ENCODE measurements at places on chromosomes 1 and 21.
A peak's percentile ranks its signal among the peaks of the same experiment; 100 is the strongest.

GRCh38 chr1:99782397-99782796 is 16.0 kb upstream of the FRRS1 start:
- no peak for DNase-seq

DNA sequence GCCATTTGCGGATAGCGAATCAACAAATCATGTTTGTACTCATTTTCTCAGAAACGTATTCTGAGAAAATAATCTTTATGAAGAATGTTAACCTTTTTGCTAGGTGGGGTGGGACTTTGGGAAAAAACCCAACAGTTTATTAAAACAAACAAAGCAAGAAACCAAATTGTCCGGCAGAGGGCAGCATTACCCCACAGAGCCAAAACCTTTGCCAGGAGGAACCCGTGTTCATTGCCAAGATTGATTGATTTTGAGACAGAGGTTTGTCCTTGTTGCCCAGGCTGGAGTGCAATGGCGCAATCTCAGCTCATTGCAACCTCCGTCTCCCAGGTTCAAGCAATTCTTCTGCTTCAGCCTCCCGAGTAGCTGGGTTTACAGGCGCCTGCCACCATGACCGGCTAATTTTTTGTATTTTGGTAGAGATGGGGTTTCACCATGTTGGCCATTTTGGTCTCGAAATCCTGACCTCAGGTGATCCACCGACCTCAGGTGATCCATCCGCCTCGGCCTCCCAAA is 70.8 kb upstream of the RHOU start:
- DNase-seq, result peak; percentile 85

GRCh38 chr1:232413674-232414073 is 216.3 kb downstream of the SIPA1L2 start:
- DNase-seq, result no peak

- DNase-seq, result no peak
Measured at GRCh38 chr1:34884536-34884935, 25.0 kb upstream of the SMIM12 start.

DNA sequence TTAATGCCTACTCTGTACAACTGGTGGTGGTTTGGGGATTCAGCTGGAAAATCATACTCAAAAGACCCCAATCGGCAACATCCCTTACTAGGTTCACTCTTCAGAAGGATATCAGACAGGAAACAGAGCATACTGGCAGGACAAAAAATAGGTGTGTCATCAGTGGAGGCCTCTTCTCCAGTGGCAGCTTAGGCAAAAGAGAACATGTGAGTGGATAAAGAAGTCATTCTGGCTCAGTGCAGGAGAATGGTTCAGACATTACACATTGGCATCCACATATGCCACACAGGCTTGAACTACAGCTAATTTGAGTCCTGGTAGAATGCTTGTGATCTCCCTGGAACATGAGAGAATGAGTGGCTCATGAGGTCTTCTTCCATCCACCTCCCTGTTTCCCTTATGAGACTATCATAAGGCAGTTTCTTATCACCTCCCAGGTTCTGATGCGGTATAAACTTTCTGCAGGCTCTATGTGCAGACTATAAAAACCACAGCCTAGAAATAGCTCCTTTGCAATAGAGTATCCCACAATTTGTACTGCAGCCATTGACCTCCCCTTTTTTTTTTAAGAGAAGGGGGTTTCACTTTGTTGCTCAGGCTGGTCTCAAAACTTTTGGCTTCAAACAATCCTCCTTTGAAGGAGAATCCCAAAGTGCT is 24.7 kb downstream of the VAMP4 start:
- DNase-seq, result no peak

DNA sequence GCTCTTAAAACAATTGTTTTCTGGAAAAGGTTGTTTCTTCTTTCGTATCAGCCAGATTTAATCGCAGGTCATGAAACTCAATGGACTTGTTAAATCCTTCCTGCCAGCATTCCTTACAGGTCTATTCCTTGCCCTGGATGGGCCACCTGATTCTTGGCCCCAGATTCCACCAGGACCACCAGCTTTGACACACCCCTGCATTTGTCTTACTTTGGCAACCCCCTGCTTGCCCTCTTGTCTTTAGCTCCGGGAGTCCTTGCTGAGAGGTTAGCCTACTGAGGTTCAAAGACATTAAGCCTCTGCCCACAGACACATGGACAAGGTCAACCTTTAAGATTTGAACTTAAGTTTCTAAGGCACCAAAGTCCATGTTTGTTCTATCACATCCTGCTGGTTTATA is 27.1 kb upstream of the DAB1 start:
- DNase-seq, result no peak

- no peak for DNase-seq
Measured at GRCh38 chr1:22915816-22916470, 56.7 kb downstream of the LACTBL1 start.

GRCh38 chr1:195275710-195276109 is 1332.5 kb downstream of the KCNT2 start:
- no peak for DNase-seq

- no peak for DNase-seq
Measured at GRCh38 chr21:28943631-28944030, 49.0 kb downstream of the LTN1 start.

GRCh38 chr1:85585799-85586198 is 5.2 kb downstream of the CCN1 start:
- DNase-seq, result no peak

DNA sequence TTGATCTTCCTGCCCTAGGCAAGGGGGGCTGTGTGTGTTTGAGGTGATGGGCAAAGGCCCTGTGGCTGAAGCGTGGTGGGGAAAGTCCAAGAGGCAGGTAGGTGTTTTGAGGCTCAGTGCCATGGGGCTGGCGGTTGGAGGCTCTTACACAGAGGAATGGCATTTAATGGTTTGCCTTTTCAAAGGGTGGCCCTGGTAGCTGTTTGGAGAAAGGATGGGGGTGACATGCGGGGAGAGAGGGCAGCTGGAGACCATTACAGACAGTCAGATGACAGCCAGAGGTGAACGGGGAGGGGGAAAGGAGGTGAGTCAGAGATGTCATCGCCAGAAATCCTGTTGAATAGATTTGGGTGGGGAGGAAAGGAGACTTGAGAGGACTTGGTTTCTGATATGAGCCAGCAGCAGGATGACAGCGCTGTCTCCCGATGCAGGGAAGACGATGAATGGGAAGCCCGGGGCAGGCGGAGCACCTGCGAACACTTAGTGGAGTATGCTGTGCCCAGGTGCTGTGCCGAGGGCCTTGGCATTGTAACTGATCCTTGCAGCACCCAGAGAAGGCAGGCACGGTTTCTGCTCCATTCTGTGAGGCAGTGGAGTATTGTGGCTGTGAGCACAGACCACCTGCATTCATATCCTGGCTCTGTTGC is 56.3 kb downstream of the MAN1C1 start:
- DNase-seq, result no peak

DNA sequence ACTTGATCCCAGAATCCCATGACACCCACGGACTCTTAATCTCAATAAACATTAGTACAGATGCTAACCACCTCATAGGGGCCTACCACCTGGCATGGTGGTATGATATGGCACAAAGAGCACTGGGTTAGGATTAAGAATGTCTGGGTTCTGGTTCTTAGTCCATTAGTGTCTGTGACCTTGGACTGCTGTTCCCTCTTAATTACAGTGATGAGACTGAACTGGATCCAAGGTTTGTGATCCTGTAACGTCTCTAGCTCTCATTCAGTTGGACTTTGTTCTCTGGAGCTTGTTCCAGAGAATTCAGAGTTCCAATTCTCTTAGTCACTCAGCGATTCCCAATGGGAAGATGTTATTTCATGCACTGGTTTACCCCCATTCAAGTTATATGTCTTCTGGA is 23.6 kb upstream of the PIGC start:
- DNase-seq, result no peak

DNA sequence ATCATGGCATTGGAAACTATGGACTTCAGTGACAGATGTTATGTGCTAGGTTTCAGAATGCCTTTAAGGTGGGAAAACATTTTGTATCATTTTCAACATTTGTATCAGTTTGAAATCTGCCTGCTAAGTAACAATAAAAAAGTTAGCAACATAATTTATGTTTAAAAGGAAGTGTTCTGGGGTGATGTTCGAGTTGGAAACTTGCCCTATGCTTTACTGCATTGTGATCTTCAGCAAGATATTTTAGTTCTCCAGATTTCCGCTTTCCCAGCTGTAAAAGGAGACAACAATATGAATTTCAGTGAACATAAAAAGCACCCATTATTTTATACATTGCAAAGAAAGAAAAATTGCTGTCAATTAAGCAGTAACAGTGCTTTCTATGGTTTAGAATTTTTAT is 187.4 kb downstream of the DISC1 start:
- no peak for DNase-seq

- DNase-seq, result no peak
Measured at GRCh38 chr1:66618390-66618789, 84.4 kb downstream of the SGIP1 start.

- no peak for DNase-seq
Measured at GRCh38 chr1:180299479-180300221, 69.6 kb downstream of the LHX4 start.

- no peak for DNase-seq
Measured at GRCh38 chr1:7681401-7681800, 89.7 kb upstream of the VAMP3 start.

GRCh38 chr1:25568834-25569596 is 25.6 kb downstream of the LDLRAP1 start:
- DNase-seq, result no peak

DNA sequence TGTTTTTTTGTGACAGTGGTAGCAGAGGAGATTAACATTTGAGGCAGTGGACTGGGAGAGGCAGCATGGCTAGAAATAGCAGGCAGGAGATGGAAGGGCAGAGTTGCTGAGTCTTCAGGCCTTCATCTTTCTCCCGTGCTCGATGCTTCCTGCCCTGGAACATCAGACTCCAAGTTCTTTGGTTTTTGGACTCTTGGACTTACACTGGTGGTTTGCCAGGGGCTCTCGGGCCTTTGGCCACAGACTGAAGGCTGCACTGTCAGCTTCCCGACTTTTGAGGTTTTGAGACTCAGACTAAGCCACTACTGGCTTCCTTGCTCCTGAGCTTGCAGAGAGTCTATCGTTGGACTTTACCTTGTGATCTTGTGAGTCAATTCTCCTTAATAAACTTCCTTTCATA is 24.2 kb upstream of the LEFTY2 start:
- DNase-seq, result no peak

GRCh38 chr1:184698016-184698415 is 56.6 kb downstream of the EDEM3 start:
- no peak for DNase-seq

DNA sequence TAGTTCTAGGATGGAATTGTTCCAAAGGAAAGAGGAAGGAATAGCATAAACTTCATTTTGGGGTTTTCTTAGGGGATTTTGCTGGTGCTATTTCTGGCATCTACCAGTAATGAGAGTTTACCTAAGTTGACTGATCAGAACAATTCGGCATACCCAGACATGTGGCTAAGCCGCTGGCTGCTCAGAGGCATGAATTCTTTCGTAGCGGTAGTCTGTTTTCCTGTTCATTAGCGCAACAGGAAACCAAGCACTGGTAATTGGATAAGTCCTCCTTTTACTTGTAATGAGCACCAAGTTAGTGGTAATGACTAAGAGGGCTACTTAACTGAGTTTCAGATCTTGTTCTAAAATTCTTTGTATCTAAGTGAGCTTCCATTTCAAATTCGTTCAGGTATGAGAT is 38.6 kb downstream of the C21orf91 start:
- no peak for DNase-seq

- DNase-seq, result peak; percentile 32
Measured at GRCh38 chr1:210293171-210293607, 35.5 kb upstream of the HHAT start.

GRCh38 chr1:68129536-68130250 is 79.3 kb upstream of the DIRAS3 start:
- DNase-seq, result no peak

- DNase-seq, result peak; percentile 74
Measured at GRCh38 chr1:155080312-155081228, 1.9 kb downstream of the EFNA3 start.

DNA sequence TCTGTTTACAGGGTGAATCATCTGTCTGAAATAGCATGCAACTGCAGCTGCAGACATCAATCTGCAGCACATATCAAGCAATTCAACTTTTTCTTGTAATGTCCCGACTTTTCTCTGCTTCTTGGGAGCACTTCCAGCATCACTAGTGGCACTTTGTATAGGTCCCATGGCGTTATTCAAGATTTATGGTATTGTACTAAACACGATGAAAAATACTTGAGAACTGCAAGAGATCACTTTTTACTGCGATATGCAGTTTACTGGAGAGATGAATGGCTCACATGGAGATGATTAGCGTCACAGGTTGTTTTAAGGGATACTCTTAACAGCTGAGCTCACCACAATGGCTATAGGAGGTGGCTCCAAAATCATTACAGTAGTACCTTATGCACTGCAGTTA is 7.2 kb upstream of the SCMH1 start:
- no peak for DNase-seq

DNA sequence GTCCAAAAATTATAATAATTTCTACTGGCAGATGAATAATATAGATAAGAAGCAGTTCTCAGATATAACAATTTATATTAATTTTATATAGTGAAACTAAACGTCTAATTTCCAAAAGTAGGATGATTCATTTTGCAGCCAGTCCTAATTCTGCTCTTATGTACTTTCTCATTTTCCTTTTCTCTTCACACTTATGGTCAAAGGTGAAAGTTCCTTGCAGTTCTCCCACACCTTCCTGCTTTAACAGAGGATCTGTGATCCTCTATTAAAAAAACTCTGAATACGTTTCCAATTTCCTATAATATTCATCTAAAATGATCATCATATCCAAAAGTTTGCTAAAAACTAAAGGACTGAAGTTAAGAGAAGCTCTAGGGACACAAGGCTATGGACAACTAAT is 78.5 kb downstream of the KIFAP3 start:
- no peak for DNase-seq

DNA sequence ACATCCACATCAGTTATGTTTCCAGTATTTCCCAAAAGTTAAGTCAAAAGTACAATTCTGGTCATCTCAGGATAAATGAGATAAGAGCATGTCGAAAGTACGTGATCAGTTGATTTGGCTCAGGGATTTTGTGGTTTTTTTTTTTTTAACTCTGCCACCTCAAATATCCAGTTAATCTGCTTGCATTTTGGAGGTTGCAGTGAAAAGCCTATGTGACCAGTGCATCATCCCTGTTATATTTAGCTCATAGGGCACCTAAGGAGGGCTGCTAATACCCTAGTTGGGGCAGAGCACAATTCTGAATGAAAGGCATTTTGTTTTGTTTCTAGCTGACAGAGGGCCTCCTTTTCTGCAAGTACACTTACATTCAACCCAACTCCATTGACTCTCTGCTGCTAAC is 31.7 kb upstream of the RGS16 start:
- DNase-seq, result no peak

DNA sequence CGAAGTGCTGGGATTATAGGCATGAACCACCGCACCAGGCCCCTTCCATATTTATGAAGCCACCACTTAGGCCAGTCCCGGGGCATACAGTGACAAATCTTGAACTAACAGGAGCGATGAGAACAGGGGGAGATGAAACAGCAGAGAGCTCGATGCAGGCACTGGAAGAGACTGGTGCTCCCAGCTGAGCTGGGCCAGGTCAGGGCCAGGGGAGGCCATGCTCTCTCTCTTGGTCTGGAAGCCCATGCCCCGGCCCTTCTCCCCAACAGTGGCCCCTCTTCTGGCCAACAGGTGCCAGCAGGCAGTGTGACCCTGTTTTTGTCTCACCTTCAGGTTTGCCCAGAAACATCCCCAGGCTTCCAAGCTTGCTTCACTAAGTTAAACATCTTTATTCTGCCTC is 269.9 kb upstream of the C1orf174 start:
- DNase-seq, result no peak

- DNase-seq, result no peak
Measured at GRCh38 chr1:61279570-61279969, 197.2 kb downstream of the NFIA start.

GRCh38 chr1:98937347-98937746 is 67.3 kb downstream of the PLPPR5 start:
- no peak for DNase-seq
